ENCODE measurements at places on chromosomes 1 and 21.

DNA sequence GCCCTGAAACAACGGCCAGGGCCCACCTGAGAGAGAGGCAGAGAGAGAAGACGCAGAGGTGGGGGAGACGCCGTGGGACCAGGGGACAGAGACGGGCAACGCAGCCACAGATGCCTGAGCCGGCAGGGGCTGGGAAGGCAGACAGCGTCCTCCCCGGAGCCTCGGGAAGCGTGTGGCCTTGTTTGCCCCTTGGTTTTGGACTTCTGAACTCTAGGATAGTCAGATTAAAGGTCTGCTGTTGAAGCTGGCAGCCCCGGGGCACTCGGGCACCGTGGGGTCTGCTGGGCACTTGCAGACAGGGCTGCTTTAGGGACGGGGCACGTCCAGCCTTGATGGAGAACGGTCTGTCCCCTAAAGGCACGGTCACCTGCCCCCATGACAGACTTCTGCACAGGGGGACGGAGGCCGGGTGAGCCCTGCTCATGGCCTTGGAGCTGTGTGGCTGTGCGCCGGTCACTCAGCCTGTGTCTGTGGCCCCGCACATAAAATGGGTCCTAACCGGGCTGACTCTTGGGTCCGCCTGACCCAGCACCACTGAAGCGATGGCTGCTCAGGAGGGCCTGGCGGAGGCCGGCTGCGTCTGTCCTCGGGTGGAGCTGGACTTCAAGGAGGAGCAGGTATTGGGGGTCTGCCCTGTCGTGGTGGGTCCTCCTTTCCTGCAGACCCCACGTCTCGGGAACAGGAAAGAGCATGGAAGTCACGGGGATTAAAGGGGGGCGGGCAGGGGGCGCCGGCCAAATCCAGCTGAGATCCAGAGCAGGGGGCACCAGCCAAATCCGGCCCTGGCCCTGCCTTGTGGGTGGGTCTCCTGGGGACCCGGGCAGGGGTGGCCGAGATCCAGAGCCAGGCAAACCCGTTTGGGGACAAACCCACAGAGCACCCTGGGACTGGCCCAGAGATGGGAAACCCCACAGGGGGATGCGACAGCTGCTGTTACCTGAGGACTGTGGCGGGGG, 9.6 kb upstream of the RNF223 start:
- no peak for DNase-seq

DNA sequence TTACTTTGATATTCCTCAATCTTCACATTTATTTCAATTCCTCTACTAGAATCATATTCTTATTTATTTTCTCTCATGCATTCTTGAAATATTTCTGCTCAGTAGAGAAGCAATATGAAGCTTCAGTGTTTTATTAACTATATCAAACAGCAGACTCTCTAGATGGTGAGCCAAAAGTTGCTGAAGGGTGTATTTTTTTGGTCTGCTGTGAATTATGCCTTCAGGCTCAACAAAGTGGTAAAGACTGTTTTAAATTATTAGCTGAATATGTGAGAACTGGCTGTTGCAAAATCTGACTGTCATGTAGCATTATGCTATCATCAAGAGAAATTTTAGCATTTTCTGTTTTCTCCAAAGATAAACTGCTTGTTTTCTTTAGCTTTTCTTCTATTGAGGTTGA, 24.9 kb upstream of the CDC42BPA start:
- no peak for DNase-seq

- DNase-seq, result no peak
Measured at GRCh38 chr1:193157360-193157759, 29.1 kb downstream of the B3GALT2 start.

GRCh38 chr1:199742547-199742946, 285.0 kb upstream of the NR5A2 start:
- peak; percentile 45 for DNase-seq

DNA sequence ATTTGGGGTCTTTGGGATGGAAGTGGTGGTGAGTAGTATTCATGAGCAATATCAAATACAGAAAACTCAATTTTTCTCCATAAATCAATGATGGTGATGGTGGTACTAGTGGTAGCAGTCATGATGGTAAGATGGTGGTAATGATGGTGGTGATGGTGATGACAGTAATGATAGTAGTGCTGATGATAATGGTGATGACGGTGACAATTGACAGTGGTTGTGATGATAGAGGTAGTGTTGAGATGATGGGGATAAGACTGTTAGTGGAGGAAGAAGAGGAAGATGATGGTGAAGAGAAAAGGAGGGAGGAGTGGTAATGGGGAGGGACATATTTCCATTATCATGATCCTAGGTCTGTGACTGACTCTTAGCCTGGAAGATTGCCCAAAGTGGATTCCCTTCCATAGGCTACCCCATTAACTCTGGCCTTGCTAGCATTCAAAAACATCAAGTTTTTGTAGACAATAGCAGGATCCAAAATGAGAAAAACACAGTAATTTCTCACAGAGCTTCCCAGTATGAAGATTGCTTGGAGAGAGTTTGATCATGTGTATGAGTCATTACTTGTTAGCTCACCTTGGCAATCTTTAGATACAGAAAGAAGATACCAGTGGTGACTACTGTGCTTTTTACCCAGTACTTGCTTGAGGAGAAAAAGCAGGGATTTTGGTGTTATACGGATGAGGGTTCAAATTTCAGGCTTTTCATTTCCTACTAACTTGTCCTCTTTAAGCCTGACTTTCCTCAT, 93.9 kb downstream of the ATP1A1 start:
- DNase-seq, result no peak

DNA sequence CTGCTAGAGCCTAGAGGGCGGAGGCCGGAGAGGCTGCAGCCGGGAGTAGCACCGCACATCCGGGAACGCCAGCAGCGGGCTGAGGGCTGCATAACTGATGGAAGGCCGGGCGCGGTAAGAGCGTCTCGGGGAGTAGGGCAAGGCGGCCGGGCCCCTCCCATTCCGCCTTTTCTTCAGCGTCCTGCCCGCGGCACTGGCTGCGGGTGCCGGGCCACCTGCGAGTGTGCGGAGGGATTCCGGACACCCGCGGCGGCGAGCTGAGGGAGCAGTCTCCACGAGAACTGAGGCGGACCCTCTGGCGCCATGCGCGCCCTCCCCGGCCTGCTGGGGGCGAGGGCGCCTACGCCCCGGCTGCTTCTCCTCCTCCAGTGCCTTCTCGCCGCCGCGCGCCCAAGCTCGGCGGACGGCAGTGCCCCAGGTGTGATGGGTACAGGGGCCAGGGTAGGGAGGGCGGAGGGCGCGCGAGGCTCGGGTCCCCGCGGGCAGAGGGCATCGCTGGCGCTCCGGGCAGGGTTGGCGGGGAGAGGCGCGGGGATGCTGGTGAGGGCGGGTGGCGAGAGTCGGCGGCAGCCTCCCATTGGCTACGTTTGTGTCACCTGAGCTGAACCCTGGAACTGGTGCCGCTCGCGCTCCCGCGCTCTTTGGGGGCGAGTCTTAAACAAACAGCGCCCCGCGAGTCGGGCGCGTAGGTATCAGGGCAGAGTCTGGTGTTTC, 334.4 kb downstream of the SRGAP2C start:
- peak; percentile 6 for DNase-seq

GRCh38 chr1:180787628-180788307, 124.9 kb upstream of the KIAA1614 start:
- DNase-seq, result no peak

DNA sequence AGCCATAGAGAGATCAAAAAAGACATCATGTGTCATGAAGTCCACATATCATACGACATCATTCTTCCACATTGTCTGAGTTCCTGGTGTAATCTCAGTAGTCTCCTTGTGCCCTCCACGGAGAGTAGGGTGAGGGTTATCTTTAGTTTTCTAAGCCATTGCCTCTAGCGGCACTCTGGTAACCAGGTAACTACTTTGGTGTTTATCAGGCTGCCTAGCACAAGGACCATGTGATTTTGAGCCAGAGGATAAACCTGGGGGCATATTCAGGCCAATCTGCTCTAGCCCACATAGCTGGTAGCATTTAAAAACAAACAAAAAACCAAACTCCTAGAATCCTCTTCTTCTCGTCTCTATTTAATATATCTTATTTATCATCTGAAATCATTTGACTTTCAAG, 147.4 kb downstream of the GDAP2 start:
- DNase-seq, result no peak

GRCh38 chr21:45970674-45971615, 10.6 kb upstream of the COL6A1 start:
- peak; percentile 25 for DNase-seq

DNA sequence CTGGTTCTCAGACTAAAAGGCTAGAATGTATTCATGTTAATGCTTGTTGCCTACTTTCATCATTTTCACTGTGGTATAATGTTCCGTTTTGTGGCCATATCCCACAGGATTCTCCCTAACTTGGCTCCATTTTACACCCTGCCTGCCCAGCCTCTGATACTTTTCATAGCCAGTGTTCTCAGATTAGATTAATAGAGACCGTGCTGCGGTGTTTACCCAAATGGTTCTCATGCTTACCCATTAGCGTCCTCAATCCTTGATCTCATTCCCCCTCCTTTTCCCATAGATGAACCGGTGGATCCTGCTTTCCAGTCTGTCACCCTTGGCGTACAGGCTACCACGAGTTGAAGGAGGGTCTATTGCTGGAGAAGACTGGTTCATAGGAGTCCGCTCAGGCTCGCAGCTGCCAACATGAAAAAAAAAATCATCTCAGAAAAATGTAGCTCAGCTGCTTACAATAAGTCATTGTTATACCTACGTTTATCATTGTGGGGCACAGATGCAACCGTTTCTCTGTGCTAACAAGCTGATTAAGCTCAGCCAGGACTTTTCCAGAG, 78.7 kb downstream of the SETD4 start:
- no peak for DNase-seq

DNA sequence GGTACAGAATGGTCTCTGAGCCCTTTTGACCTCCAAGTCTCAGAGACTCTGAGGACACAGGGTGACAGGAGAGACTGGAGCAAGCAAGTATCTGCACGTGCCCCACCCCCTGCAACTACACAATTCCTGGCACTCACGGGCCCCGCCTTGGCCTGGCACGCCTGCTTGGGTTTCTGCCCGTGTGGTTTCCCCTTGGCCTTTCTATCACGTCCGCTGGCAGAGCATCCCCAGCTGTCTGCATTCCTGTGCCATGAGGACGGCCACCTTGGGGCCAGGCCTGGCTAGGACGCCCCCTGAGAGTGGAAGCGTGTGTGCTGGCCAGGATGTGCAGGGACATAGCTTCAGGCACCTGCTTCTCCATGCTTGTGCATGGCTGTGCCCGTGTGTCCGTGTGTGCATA, 14.3 kb upstream of the EDN2 start:
- no peak for DNase-seq

DNA sequence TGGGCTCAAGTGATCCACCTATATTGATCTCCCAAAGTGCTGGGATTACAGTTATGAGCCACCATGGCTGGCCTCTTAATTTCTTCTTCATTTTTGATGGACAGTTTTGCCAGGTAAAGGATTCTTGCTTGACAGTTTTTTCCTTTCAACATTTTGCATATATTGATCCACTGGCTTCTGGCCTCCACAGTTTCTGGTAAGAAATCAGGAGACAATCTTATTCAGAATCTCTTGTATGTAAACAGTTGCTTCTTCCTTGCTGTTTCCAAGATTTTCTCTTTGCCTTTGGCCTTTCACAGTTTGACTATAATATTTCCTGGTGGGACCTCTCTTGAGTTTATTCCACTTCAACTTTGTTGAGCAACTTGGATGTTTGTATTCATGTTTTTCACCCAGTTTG, 20.1 kb upstream of the KLF18 start:
- no peak for DNase-seq

GRCh38 chr1:3790500-3790923, 5.8 kb downstream of the LRRC47 start:
- no peak for DNase-seq

GRCh38 chr1:218785928-218786327, 387.8 kb upstream of the LYPLAL1 start:
- no peak for DNase-seq

Measured in NCI-H460 (cell line).